ENCODE measurements at places on chromosomes 16 and 17.
A peak's percentile ranks its signal among the peaks of the same experiment; 100 is the strongest.

GRCh38 chr17:45441526-45442310, 9.0 kb upstream of the ARHGAP27 start:
- DNase-seq: no peak

- no peak for DNase-seq
These were observed 408.0 kb downstream of the UTP18 start for GRCh38 chr17:51668155-51668962.

GRCh38 chr17:47611372-47612350, 38.1 kb upstream of the KPNB1 start:
- DNase-seq: no peak

GRCh38 chr16:82011199-82011641, at the start of gene SDR42E1:
Gene SDR42E1 (minus strand): TSS chr16:82011470. CDS start chr16:82000858, 10,612 bp downstream.
- peak; percentile 5 for DNase-seq

DNA sequence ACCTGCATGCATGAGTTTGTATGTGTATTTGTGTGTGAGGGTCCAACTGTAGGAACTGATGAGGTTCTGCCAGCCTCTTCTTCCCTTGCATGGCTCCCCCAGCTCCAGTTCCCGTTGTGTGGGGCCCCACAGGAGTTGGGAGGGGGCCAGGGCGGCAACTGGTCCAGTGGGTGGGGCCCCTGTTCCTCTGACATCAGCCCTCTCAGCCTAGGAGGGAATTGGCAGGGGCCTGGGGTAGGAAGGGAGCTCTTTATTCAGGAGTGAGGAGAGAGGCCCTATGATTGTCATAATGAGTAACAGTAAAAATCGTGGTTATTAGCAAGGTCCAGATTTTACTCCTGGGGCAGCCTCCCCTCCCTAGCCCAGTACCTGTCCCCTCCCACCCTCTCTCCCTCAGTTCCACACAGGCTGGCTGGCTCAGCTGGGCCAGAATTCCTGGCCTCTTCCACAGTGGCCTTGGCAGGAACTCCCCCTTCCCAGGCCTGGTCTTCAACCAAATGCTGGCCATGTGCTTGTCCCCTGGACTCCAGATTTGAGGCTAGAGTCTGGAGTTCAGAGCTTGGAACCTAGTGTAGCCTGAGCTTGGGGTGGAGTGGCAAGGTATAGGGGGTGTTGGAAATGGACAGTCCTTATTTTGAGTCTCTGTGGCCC, 18.9 kb downstream of the RARA start:
- no peak for DNase-seq

DNA sequence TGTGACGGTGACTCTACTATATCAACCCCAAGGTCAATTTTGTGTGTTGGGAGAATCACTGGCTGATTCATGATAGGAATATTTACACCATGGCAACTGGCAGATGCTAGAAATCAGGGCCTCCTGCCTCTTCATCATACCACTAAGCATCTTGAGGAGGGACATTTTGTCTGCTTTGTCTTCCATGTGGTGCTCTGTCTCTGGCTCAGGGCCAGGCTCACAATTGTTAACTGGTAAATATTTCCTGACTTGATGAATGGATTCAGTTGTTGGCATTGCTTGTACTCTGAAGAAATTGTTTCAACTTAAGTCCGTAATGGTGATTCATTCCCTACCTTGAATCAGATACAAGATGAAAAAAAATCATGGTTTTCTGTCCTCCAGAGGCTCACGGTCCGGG, 292.7 kb downstream of the HAPSTR1 start:
- no peak for DNase-seq

DNA sequence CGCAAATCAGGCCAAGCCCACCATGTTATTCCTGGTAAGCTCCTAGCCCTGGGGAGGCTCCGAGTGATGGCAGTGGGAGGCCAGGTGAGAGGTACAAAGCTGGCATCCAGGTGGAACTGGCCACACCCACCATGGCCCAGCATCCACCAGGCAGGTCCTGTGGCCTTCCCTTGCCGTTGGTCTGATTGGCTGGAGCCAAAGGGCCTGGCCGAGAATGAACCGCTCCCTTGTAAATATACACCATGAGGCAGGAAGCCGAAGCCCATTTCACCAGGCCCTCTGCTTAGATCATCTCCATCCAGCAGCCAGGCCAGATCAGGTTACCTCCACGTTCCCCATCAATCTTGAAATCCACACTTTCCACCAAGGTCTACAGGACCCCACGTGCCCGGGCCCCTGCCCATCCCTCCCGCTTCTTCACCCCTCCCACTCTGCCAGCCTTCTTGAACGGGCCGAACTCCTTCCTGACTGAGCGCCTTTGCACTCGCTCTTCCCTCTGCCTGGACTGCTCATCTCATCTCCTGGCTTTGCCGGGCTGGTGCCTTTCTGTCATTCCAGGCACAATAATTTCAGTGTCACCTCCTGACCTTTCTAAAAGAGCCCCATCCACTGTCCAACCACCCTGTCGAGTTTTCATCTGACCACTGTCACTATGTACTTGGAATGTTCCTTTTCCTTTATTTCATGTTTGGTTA, 5.8 kb downstream of the SOCS1 start:
- no peak for DNase-seq

- DNase-seq: no peak
These were observed 10.4 kb downstream of the SLC25A10 start for GRCh38 chr17:81722184-81723120.

DNA sequence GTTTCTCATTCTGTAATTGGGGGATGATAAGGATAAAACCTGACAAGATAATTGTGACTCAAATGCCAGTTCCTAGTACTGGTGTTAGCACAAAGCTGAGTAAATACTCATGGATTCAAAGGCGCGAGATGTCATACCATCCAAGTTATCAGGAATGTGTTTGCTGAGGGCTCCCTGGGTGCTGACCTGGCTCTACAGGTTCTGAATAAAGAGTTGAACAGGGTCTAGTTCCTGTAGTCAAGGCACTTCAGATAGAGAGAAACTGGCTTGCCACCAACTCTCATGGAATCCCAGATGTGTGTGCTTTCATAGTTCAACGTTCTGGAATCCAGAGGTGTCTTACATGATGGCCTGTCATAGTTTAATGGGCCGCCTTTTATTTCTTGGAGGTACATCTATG, 141.6 kb downstream of the PRKCA start:
- DNase-seq: no peak

- no peak for DNase-seq
These were observed 7.9 kb downstream of the TIMM22 start for GRCh38 chr17:1004769-1005295.

DNA sequence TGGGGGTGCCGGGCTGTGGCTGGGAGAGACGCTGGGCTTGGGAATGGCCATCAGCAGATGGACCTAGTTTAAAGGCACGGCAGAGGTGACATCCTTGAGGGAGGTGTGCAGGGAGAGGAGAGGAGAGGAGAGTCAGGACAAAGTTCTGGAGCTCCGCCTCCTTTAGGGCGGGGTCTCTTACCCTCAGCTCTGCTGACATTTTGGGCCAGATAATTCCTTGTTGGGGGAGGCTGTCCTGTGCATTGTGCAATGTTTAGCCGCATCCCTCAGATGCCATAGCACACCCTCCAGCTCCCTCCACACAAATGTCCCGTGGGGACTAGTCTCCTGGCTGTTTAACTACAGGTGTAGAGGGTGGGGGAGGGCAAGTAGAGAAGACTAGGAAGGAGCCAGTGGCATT, 48.3 kb downstream of the ARHGAP23 start:
- DNase-seq: no peak
